ENCODE measurements at places on chromosomes 2 and 18. TPM values are rescaled to one million over a fixed set of nuclear protein-coding genes. Genes with fewer than 3 reads are reported as not detected.

The CAVIN2 gene
- total RNA-seq: 97.9 TPM

The TWIST2 gene
- 4.6 TPM for total RNA-seq

The C2orf92 gene
- 5.1 TPM for total RNA-seq

The VWC2L gene
- not detected for total RNA-seq

The SIX2 gene
- 0.54 TPM for total RNA-seq

The CGREF1 gene
- 4.0 TPM for total RNA-seq
